IMR-90 (cell line): ENCODE measurements at places on chromosomes 3 and 15. TPM values are rescaled to one million over a fixed set of nuclear protein-coding genes. Genes with fewer than 3 reads are reported as not detected.

DNA sequence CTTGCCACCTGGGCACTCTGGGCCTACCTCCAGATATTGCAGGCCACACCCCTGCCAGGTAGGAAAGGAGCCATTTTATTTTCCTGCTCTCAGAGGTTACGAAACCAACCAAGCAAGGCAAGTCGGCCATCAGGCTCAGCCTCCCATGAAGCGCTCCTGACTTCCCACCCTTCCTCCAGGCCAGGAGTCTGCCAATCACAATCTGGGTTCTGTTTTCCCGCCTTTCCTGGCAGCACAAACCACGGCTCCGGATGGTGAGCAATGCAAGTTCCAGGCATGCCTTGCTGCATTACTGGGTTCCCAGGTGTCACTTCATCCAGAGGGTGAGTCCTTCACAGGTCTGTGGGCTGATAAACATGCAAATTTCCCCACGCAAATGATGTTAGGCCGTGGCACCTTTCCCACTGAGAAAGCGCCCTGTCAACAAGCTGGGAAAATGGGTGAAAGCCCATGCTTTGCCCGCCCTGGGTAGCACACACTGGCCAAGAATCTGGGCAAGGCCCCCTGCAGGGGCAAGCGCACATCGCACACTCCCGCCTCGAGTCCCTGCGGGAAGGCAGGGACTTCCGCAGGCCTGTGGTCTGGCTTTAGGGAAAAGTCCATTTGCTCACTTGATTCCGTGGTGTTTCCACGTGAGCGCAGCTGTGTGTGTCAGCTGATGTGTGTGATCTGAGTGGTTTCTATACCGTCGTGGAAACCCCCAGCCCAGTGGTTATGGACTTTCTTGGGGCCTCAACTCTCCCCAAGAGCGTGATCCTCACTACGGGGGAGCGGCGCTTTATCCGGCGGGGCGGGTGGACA is 61.6 kb upstream of the RYK start:
- no peak for DNase-seq

DNA sequence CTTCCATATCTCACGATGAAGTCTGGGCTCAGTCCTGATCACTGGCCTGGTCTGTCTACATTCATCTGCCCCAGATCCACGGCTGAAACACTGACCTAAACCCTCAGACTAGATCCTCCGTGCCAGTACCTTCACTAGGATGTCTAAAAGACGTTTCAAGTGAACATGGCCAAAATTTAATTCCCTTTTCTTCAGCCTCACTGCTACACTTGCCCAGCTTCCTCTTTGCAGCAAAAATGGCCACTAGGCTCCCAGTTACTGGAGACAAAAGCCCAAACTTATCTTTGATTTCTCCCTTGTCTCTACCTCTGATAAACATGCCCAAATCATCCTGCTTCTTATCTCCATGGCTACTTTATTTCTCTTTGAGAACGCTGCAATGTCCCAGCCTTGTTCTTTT is 1.7 kb downstream of the RASSF1 start:
- DNase-seq = no peak

The DZIP3 gene
- 9.9 and 11.7 TPM in 2 replicates for total RNA-seq

- DNase-seq = no peak
These were observed 7.4 kb downstream of the GLB1 start for GRCh38 chr3:33089515-33089914.

The PLCH1 gene
- not detected in 2 replicates for total RNA-seq

The TAGLN3 gene
- total RNA-seq = 3.2 and 3.6 TPM in 2 replicates

GRCh38 chr3:9214185-9214584 is 35.3 kb downstream of the SRGAP3 start:
- DNase-seq = no peak

The FBXO40 gene
- not detected in 2 replicates for total RNA-seq

GRCh38 chr15:68706931-68707330 is 113.8 kb downstream of the ANP32A start:
- DNase-seq = no peak

The GOLGA6C gene
- not detected in 2 replicates for total RNA-seq

- DNase-seq = no peak
These were observed 44.7 kb upstream of the CADPS start for GRCh38 chr3:62919784-62920465.

The ITGB5 gene
- 71.7 and 85.0 TPM in 2 replicates for total RNA-seq

GRCh38 chr3:151037746-151038477 is 47.6 kb upstream of the MED12L start:
- peak; percentile 97 for DNase-seq

GRCh38 chr3:52299879-52300611 is 12.4 kb downstream of the GLYCTK start:
- DNase-seq = peak; percentile 34

- DNase-seq = peak; percentile 82
These were observed 66.9 kb downstream of the FOXB1 start for GRCh38 chr15:60070838-60071493.

The ISLR gene
- total RNA-seq = under 0.01 TPM in 2 replicates

DNA sequence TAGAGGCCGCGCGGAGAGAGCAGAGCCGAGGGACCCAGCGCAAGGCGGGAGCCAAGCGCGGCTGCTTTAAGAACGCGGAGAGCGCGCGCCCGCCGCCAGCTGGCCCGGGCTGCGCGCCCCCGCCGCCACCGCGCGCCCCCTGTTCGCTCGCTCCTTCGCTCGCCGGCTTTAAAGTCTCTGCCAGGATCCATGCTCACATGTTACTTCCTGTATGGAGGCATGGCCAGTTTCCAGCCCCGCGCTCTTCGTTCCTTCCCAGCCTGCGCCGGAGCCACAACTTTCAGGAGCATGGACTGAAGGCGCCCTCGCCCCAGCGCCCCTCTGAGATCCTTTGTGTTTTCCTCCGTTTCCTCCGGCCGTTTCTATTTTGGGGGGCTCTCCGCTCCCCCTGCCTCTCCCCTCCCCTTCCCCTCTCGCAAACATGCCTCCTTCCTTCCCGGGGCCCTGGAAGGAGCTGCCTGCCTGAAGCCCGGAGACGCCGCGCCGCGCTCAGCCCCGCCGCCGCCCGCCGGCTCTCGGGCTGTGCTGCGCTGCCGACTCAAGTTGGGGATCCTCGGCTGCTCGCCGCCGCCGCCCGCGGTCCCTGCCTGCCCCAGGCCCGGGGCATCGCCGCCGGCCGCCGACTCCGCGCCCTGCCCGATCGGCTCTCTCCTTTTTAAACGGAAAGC is at the start of gene PTPRG:
Gene PTPRG (plus strand): TSS at position 198 of the 668 bp plus-strand sequence. CDS start 717 bp downstream, outside the sequence.
- peak; percentile 94 for DNase-seq

DNA sequence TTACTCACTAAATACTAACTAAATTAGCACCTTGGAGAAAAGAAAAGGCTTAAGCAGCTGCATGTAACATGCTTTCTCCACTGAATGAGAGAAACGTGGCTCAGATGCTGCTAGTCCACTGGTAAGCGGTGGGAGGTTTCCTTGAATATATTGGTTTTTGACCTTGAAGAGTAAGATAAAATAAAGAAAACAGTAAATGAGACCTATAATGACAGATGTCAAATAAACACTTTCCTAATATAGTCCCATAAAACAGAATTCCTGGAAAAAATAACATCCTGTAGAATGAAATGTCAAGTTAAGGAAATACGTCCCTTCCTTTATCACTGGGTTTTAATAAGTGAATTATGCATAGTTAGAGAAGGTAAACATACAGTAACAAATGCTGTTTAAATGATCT is 215.0 kb downstream of the DPH6 start:
- DNase-seq = no peak

- DNase-seq = no peak
These were observed 32.4 kb downstream of the FAM43A start for GRCh38 chr3:194718079-194718478.

DNA sequence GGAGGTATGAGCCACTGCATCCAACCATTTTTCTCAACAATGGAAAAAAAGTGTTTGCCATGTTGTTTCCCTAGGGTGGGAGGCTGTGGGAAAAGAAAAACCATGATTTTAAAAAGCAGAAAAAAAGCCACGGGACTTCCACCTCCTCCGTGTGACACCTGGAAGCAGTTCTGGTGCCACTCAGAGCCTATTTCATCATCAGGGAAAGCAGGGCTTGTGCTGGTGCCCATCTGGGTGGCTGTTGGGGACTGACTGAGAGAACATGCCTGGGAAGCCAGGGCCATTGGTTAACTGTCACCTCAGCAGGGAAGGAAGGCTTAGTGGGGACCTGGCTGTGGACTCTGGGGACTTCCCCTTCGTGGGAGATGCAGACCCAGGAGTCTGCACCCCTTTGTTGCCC is 7.3 kb downstream of the RNU5B-1 start:
- DNase-seq = no peak

DNA sequence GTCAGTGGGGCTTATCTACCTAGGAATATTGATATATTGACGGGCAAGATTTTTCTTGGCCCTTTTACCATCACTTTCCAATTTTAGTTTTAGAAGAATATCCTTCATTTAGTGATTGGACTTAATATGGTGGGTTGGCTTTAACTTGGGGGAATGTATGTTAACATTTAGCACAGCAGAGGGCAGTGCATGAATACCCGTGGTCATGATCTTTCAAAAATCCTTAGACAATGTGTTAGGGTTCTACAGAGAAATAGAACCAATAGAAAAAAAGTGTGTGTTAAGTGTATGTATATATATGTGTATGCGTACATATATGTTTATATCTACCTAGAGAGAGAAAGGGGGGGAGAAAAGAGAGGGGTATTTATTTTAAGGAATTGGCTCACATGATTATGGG is 36.9 kb downstream of the GPR171 start:
- peak; percentile 5 for DNase-seq

The SPINT1 gene
- total RNA-seq = 0.56 and 0.90 TPM in 2 replicates

DNA sequence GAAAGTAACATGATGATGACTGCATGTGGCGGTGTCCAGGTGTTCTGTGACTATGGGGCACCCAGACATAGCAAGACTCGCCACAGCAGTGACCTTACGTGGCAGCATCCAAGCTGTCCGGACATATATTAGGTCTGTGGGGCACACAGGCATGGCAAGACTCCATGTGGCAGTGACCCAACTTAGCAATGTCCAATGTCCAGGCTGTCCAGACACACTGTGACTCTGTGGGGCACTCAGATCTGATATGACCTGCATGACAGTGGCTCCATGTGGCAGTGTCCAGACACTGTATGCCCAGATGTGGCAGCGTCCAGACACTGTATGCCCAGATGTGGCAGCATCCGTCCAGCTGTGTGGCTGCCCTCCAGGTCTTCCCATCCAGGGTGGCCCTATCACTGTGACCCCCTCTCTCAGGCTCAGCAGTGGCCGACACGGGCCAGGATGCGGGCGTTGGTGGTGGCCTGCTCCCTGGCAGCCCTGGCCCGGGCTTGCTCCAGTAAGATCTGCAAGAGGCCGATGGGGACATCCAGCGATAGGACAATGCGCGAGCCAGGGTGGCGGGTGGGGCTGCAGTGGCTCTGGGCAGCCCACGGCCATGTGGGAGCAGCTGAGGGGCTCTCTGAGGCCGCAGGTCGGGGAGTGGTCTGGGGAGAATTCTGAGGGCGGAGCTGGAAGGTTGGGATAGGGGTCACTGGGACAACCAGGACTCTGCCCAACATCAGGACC is 1.1 kb downstream of the UCN2 start:
- no peak for DNase-seq

DNA sequence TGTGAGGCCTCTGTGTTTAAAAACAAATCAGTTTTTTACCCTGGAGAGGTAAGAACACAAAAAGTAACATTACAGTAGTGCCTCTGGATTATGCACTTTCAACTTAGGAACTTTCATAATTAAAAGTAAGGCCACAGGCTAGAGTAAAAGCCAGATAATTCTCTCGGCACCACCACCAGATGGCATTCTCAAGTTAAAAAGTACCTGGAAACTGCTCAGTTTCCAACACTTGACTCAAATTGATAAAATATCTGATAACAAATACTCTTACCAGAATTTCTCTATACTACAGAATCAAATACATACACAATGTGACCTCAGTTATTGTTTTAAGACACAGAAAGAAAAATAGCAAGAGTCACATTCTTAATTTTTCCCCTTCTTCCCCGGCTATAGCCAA is 19.9 kb downstream of the SPICE1 start:
- peak; percentile 44 for DNase-seq

The SLC7A14 gene
- total RNA-seq = 6.7 and 6.8 TPM in 2 replicates

GRCh38 chr3:72482589-72483321 is 365.5 kb downstream of the SHQ1 start:
- DNase-seq = peak; percentile 74

DNA sequence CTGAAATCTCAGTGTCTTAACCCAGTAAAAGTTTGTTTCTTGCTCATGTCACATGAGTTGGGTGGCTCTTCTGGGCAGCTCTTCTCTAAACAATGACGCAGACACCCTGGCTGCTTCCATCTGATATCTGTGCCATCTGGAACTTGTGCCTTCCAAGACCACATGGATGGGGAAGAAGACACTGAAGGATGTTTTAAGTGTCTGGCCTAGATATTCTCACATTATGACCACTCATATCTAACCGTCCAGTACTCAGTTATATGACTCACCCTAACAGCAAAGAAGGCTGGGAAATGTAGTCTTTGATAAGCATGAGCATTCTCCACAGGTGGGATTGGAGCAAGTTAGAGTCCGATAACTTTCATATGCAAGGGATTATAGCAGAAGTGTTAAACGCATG is 66.4 kb downstream of the RYR3 start:
- no peak for DNase-seq

The CEMIP gene
- total RNA-seq = 51.9 and 63.8 TPM in 2 replicates

DNA sequence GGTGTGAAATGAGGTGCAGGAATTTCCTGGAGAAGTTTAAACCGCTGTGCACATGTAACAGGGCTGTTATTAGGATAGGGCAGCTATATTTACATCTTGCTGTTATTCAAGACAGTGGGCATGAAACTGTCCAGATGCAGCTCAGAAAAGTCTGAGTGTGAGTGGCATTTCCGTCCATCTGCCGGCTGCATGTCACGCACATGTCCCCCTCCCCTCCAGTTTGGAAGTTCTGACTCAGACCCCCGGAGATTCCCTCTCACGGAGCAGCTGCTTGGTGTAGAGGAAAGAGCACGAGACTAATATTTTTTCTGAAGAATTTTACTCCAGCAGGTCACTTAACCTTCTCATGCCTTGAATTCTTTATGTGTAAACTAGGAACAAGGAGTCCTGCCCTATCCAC is 69.8 kb downstream of the FEM1B start:
- peak; percentile 90 for DNase-seq

DNA sequence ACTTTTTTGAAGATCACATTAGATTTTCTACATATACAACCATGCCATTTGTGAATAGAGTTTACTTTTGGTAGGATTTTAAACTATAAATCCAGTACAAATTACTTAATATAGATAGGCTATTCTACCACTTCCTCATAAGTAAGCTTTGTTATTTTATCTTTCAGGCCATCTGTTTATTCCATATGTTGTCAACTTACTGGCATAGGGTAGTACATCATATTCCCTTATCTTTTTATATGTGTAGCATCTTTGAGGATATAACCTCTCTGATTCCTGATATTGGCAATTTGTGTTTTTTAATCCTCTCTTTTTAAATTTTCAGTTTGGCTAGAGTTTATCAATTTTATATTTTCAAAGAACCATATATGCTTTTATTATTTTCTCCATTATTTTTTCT is 515.4 kb downstream of the DIPK2A start:
- DNase-seq = no peak

The P3H2 gene
- 54.7 and 74.4 TPM in 2 replicates for total RNA-seq

The UROC1 gene
- not detected in 2 replicates for total RNA-seq
